Cortex of kidney (tissue), 1 donor: ENCODE measurements at places on chromosomes 12 and 14.

- DNase-seq = no peak
These were observed 89.4 kb downstream of the RPAP3 start for GRCh38 chr12:47616440-47616839.

- DNase-seq = no peak
These were observed 284.7 kb upstream of the PWP1 start for GRCh38 chr12:107400686-107401447.

- DNase-seq = no peak
These were observed 13.7 kb upstream of the CHST11 start for GRCh38 chr12:104443008-104443407.

DNA sequence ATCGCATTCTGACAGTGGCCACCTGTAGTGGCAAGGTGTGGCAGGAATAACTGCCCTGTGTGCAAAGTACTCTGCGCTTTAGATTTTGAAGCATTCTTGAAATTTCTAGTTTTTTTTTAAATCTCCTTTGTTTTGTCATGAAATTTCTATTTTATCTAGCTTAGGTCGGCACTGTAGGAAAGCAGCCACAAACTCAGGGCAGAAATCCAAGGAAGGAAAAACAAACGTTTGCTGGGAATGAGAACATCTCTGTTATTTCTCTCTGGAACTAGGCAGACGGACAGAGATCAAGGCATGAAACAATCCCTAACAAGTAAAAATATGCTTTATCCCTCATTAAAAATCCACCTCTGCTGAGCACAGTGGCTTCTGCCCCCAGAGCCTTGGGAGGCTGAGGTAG is 1.3 kb upstream of the NR2C1 start:
- DNase-seq = no peak

DNA sequence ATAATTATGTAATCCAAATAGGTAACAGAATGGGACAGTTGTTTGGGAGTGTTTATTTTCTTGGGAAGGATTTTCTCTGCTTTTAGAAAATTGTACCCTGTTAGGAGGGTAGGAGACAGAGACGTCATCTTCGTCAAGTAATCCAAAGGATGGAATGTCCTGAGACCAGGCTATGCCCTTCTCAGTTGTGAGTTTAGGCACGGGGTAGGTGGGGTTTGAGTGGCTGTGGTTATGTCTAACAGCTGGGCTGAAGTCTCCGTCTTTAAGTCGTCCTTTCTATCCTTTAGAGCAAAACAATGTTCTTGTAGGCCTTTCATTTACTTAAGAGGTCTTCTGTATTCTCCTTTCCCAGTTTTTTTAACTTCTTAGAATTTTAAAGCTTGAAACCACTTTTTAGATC is 5.7 kb downstream of the SOCS2 start:
- no peak for DNase-seq

DNA sequence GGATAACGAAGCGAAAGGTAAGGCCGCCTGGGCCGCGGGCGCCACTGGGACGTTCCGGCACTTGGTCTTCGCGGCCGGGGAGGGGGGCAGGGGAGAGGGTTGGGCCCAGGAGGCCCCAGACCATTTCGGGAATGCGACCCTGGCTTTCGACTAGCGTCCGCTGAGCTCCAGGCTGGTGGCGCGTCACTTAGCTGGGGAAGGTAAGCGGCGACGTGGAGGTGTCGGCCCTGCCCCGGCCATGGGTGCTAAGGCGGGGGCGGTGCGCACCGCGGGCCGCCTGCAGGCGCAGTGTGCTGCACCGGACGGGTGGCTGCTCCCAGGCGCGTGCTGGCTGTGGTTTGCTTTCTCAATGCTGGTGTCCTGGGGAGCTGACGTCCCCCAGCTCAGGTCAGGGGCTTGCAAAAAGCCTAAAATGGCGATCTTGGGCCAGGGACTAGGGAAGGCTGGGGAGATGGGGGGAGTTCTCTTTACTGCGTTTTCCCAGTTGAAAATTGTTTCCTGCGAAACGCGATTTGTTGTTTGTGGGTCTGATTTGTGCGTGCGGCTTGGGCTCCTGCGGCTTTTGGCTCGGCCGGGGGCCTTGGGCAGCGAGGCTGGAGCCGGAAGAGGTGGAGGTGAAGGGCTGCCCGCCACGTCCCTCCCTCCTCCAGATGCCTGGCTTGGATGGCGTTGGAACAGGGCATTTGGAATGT is 1.2 kb downstream of the HOXC10 start:
- no peak for DNase-seq

GRCh38 chr12:97643924-97644323 is 181.3 kb downstream of the RMST start:
- no peak for DNase-seq

- no peak for DNase-seq
These were observed 7.5 kb upstream of the UBE2N start for GRCh38 chr12:93449277-93449676.

- DNase-seq = no peak
These were observed 83.7 kb downstream of the TNFAIP2 start for GRCh38 chr14:103206836-103207387.

DNA sequence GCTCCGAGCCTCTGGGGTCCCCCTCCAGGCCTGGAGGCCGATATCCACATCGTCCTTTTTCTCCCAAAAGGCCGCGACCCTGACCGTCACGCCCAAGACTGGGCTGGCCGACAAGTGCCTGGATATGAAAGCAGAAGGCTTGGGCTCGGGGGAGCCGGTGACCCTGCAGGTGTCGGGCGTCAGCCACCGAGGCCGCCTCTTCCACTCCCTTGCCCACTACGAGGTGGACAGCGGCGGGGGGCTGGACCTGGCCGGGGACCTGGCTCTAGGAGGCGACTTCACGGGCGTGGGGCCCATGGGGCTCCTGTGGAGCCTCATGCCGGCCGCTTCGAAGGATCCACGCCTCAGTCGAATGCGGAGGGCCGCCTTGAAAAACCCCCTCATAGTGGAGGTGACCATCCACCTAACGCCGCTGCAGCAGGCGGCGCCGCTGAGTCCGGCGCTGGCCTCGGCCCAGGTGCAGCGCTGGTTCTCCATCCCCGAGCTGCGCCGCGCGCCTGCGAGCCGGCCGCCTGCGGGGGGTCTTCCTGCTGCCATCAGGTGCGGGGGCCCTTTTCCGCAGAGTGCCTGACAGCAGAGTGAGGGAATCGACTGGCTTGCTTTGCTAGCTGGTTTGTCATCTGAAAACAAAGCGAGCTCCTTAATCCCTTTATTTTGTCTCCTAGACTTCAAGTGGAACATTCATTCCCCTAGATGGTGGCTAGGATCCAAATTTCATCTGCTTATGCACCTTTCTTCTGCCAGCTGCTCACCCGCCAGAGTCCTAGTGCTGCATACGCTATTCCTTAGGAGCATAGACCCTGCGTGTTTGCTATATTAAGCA is 10.6 kb upstream of the DNAL1 start:
- DNase-seq = no peak

- DNase-seq = no peak
These were observed 20.0 kb downstream of the SIVA1 start for GRCh38 chr14:104772707-104773504.

DNA sequence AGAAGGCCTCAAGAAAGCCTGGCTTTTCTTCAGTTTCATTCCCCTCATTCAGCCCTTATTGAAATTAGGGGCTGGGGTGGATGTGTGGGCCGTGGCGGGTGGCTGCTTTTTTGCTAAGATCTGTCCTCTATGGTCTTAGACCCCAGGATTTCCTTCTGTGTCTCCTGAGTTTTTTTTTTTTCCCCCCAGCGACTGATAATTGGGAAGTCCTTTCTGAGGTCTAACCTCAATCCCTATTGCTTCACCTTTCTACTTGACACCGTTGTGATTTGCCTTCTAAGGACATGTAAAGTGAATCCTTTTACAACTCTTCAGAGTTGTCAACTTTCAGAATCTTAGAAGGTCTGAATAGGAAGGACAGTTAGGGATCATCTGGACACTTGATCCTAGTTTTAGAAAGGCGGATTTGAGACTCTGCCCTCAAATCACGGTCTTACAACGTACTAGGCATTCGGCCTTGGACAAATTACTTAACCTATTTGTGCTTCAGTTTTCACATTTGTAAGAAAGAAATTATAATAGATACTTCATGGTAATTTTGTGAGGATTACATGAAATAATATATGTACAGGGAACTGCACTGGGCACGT is 4.4 kb downstream of the GPR84 start:
- no peak for DNase-seq

DNA sequence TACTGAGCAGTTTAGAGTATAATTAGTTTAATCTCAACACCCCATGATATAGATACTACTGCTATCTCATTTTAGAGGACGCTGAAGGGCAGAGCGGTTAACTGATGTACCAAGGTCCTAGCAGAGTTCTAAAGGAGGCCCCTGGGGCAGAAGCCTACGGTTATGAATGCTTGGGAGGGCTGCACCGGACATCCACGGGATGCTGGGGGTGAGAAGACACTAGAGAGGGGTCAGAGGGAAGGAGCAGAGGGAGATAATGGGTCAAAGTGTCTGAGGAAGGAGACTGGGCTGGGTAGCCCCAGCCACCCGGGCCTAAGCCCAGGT is 1.6 kb upstream of the ACTR6 start:
- DNase-seq = no peak

- DNase-seq = no peak
These were observed 134.4 kb upstream of the FGD4 start for GRCh38 chr12:32264961-32265360.

GRCh38 chr12:14771651-14772137 is 31.6 kb downstream of the WBP11 start:
- no peak for DNase-seq

DNA sequence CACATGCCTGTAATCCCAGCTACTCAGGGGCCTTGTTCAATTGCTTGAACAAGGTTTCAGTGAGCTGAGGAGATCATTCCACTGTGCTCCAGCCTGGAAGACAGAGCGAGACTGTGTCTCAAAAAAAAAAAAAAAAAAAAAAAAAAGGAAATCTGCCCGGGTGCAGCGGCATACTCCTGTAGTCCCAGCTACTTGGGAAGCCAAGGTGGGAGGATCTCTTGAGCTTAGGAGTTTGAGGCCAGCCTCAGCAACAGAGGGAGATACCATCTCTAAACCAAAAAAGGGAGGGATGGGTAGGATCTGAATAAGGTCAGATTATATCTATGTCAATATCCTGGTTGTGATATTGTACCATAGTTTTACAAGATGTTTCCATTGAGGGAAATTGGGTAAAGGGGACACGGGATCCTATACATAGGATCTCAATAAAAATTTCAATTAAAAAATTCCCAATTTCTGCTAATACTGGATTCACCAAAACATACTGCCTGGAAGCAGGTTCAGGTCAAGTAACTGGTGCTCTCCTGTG is 76.4 kb downstream of the BORCS5 start:
- DNase-seq = no peak

DNA sequence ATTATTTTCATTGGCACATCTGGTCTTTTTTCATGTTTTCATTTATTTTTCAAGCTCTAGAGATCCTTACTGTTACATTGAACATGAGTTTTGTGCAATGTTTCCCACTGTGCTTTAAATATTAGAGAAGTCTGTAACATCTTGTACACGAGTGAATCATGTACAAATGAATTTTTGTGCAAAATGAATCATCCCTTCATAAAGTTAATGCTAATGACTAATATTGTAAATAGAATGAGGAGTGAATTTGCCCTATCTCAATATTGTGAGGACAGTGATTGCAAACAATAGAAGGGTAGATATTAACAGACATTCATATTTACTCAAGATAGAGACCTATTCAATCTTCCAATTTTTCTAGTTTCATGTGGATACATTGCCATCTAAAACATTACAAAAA is 463.3 kb upstream of the FOXG1 start:
- no peak for DNase-seq

GRCh38 chr14:88300817-88301216 is 22.3 kb downstream of the KCNK10 start:
- DNase-seq = no peak
